ENCODE measurements at places on chromosomes 5 and 9. TPM values are rescaled to one million over a fixed set of nuclear protein-coding genes. Genes with fewer than 3 reads are reported as not detected.

- DNase-seq: no peak
- H3K4me3 ChIP-seq: no peak overlapping the region
- H3K36me3 ChIP-seq: no peaks in the 10 kb centered on the region
- no peaks in the 10 kb centered on the region for H3K4me1 ChIP-seq
Measured at GRCh38 chr5:152089644-152090043, 165.0 kb upstream of the GLRA1 start.

- H3K27me3 ChIP-seq: no peaks in the 10 kb centered on the region
- no peaks in the 10 kb centered on the region for H3K4me1 ChIP-seq
- DNase-seq: no peak
- H3K27ac ChIP-seq: no peak overlapping the region
- H3K36me3 ChIP-seq: no peaks in the 10 kb centered on the region
Measured at GRCh38 chr5:175235251-175235960, 208.6 kb downstream of the DRD1 start.

Gene HRH2
- not detected for total RNA-seq

DNA sequence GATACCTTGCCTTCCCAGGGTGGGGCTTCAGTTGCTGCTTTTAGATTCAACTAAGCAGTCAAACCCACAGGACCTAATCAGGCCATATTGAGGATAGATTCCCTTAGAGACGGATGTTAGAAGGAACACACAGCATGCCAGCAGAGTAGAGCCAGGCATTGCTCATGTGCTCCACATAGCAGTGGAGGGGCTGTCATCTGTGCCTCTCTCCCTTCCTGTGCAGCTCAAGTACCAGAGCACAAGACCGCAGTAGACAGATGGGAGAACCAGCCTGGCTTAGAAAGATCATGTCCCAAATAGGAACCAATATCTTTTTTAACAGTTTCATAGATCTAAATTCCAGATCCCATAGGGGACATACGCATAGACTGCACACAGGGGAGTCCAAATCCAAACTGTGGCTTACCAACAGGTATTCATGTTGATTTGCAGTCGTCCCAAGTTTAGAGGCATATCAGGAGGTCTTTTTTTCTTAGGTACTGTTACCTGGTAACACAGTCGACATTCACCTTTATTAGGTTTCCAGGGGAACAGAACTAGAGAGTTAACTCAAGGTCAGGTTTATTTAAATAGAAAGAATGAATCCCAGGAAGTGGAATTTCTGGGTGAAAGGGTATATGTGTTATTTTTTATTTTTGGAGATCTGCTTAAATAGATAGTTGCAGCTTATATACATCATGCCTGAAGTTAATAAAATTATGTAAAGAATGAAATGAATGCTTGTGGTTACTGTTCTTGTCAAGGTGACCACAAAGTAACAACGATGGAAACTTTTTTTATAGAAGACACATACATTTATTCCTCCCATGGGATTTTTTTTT is 43.5 kb upstream of the PCAT7 start:
- H3K36me3 ChIP-seq: no peaks in the 10 kb centered on the region
- H3K4me3 ChIP-seq: no peak overlapping the region

Gene SV2C
- total RNA-seq: not detected

Gene GABRP
- total RNA-seq: not detected

GRCh38 chr5:147853372-147853987 is 22.0 kb upstream of the SPINK1 start:
- no peak overlapping the region for H3K27ac ChIP-seq
- no peaks in the 10 kb centered on the region for H3K27me3 ChIP-seq
- no peak for DNase-seq
- H3K36me3 ChIP-seq: no peaks in the 10 kb centered on the region
- no peaks in the 10 kb centered on the region for H3K4me1 ChIP-seq

DNA sequence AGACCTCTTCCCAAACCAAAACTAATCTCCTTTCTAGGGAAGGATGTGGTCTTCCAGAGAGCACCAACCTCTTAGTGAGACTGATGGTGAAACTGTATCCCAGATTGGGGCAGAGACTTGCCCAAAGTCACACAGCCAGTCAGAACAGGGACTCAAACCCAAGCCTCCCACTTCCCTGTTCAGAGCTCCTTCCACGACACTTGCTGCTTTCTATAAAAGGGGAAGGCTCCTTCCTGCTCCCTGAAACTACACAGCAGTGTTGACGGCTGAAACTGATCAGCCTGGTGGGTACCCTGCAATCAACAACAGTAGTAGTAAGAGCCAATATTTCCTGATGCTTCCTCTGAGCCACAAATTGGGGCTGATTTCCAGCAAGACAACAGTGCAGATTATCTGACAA is 1.5 kb downstream of the TOR2A start:
- H3K36me3 ChIP-seq: no peaks in the 10 kb centered on the region
- peaks cover 14% of the 10 kb centered on the region for H3K4me1 ChIP-seq
- no peak overlapping the region for H3K4me3 ChIP-seq
- DNase-seq: no peak

GRCh38 chr5:68290260-68290674 is 74.7 kb downstream of the PIK3R1 start:
- H3K36me3 ChIP-seq: peaks cover 14% of the 10 kb centered on the region
- peaks cover 42% of the 10 kb centered on the region for H3K4me1 ChIP-seq
- H3K27ac ChIP-seq: no peak overlapping the region
- H3K4me3 ChIP-seq: no peak overlapping the region
- no peaks in the 10 kb centered on the region for H3K27me3 ChIP-seq
- no peak for DNase-seq

DNA sequence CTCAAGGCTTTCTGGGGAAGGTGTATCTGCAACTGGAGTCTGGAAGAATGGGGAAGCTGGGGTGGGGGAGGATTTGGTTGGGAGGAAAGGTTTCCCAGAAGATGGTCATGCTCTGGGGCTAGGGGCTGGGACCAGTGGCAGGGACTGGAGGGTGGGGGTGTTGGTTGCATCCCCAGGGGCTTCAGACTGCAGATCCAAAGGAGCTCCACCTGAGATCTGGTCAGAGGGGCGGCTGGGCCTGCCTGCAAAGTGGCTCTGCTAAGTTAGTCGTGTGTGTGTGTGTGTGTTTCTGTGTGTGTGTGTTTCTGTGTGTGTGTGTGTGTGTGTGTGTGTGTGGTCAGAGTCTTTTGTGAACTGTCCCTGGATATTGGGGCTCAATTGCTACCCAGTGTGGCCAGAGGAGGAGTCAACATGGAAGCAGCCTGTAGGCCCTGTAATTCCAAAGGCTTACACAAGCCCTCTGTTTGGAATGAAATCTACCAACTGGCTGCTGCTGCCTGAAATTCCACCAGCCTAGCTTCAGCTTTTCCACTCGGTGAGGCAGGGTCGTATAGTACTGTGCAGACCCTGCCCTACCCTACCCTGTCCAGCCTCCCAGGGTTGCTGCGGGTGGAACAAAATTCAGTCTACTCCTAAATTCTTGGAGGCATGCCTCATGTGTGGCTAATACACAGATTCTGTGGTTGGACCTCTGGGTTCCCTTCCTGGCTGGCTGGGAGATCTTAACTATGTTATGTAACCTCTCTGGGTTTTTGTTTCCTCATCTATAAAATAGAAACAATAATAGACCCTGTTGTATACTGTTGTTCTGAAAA is 12.5 kb upstream of the SYNPO start:
- no peaks in the 10 kb centered on the region for H3K36me3 ChIP-seq
- H3K27me3 ChIP-seq: no peaks in the 10 kb centered on the region
- H3K27ac ChIP-seq: no peak overlapping the region
- no peak overlapping the region for H3K4me3 ChIP-seq
